ENCODE measurements at places on chromosomes 11 and 22. TPM values are rescaled to one million over a fixed set of nuclear protein-coding genes. Genes with fewer than 3 reads are reported as not detected.

DNA sequence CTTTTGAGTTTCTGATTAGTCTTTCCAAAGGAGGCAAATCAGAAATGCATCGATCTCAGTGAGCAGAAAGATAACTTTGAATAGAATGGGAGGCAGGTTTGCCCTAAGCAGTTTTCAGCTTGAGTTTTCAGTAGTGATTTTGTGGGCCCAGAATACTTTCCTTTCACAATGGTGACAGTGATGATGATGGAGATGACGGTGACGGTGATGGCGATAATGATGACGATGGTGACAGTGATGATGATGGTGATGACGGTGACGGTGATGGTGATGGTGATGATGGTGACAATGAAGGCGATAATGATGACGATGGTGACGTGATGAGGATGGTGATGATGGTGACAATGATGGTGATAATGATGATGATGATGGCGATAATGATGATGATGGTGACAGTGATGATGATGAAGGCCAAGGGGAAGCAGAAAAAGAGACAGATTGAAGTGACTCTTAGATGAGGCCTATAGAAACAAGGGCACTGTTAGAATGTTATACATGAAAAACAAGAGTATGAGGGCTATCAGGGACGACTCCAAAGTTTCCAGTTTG, 153.4 kb upstream of the B3GAT1 start:
- DNase-seq, result no peak

DNA sequence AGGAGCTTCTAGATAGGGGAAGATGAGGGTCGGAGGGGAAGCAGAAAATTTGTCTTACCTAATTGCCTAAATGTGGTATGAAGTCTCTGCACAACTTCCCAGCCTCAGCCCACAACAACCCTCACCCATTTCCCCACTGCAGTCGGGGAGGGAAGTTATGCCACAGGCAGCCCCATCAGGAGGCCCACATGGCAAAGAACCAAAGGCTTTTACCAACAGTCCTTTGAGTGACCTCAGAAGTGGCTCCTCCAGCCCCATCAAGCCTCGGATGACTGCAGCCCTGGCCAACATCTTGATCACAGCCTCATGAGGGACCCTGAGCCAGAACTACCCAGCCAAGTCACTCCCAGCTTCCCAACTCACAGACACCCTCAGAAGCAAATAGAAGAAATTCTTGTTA, 54.8 kb downstream of the CHST1 start:
- no peak for DNase-seq

GRCh38 chr11:76139314-76139713, 67.0 kb downstream of the WNT11 start:
- DNase-seq, result no peak

GRCh38 chr22:19422440-19423301, 8.9 kb downstream of the HIRA start:
- DNase-seq, result no peak

DNA sequence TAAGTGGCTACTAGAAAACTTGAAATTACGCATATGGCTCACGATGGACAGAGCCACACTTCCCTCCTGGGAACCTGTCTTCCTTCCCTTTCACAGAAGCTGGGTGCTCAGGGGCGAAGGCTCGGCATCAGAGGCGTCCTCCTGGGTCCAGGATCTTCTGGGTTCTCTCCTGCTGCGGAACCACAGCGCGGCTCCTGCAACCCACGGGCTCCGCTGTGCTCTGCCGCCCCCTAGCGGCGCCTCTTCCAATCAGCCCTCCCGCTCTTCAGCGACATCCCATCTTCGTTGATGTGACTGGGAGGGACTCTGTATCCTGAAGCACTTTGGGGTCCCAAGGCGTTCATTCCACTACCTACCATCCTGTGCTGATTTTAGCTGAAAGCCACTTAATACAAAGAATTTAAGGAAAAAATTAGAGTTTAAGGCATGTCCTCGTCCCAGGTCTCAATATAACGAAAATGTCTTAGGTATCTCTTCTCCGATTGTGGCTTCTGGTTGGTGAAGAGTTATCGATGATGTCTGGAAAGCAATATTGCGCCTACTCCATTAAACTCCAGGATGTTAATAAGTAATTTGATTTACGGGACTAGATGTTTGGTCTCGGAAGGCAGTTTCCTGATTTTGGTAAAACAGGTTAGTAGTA, 14.8 kb upstream of the RPS3 start:
- peak; percentile 73 for DNase-seq

GRCh38 chr11:34052036-34052607, 591 bp downstream of the CAPRIN1 start:
- DNase-seq, result peak; percentile 94

KRTAP5-1 gene
- total RNA-seq, result not detected

FBLN1 gene
- 10.0 TPM for total RNA-seq

PAMR1 gene
- total RNA-seq, result 0.17 TPM

Data from Daoy (cell line).